Caki2 (cell line): ENCODE measurements at places on chromosomes 12 and 14. TPM values are rescaled to one million over a fixed set of nuclear protein-coding genes. Genes with fewer than 3 reads are reported as not detected.

- DNase-seq: no peak
Observed at GRCh38 chr12:48991247-48992050, 7.7 kb downstream of the DDN start.

The CAPRIN2 gene
- total RNA-seq: 3.8 and 6.2 TPM in 2 replicates

The C3AR1 gene
- total RNA-seq: not detected in 2 replicates

DNA sequence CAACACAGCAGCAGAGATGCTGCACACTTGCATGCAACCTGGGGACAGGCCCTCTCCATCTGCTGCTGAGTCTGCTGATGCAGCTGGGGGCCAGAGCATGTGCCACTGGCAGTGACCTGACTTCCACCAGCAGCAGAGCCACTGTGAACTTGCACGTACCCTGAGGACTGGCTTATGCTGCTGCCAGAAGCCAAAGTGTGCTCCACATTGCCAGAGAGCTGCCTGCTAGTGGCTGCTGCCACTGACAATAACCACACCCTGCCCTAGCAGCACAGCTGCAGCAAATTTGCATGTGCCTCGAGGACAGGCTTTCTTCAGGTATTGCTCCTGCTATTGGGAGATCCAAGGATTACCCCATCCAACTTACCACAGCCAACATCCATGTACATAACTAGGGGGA is 4.5 kb upstream of the PRR4 start:
- no peak for DNase-seq

- DNase-seq: no peak
Observed at GRCh38 chr12:124660851-124661250, 93.4 kb upstream of the NCOR2 start.
